ENCODE measurements at places on chromosomes 6 and 20.

DNA sequence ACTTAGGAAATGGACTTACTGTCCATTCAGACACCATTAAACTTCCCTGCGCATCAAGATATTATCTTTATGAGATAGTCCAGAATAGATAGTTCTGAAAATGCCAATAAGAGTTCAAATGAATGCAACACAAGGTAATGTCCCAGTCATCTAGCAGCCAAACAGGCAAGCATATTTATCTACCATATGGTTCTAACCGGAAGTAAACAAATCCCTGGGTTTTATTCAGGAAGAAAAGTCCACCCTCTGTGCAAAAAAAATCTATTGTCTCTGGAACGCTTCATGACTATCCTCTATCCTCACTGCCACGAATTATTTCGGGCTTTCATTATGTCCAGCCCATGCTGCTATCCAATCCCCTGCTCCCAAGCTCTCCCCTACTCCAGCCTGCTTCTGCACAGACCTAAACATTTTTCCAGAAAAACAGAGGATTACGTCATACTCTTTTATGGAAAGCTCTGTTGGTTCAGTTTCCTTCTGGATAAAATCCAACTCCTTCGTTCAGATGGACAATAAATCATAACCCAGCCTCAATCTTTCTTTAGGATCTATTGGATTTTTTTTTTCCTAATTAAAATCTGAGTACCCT, 11.4 kb downstream of the PPIL6 start:
- no peak for DNase-seq

- DNase-seq: no peak
These were observed 10.5 kb downstream of the C6orf118 start for GRCh38 chr6:165298875-165299274.

DNA sequence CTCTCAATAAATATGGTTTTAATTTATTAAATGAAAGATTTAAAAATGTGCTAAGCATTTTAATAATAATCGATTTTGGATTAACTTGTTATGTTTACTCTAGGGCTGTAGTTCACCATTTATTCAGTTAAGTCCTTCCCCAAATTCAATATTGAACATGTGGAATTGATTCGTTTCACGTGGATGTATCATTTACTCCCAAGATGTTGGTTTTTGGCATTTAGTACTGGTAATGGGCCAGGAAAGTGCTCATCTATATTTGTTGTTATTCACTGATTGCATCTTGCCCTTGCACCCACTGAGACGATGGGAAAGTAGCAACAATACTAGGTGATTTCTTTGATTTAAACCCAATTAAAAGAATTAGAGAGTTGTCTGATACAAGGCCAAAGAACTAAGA, 97.1 kb downstream of the ESR1 start:
- DNase-seq: no peak

DNA sequence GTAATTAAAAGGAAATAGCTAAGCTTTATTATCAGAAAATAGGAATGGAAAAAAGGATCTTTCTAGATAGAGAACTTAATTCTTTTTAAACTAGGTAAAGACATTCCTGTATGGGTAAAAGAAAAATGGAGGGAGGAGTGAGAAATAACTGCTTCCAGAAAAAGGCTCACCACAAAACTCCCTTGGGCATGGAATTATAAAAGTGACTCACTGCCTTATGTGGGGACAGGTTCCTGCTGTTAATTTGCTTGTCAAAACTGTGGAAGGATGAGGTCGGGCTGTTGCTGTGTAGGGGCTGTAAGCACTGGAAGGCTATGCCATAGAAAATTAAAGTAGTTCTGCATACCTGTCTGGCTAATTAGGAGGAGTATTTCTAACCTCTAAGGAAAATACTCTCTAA, 158.7 kb downstream of the UBE3D start:
- DNase-seq: no peak

GRCh38 chr6:117561128-117561527, 41.2 kb downstream of the GOPC start:
- no peak for DNase-seq

DNA sequence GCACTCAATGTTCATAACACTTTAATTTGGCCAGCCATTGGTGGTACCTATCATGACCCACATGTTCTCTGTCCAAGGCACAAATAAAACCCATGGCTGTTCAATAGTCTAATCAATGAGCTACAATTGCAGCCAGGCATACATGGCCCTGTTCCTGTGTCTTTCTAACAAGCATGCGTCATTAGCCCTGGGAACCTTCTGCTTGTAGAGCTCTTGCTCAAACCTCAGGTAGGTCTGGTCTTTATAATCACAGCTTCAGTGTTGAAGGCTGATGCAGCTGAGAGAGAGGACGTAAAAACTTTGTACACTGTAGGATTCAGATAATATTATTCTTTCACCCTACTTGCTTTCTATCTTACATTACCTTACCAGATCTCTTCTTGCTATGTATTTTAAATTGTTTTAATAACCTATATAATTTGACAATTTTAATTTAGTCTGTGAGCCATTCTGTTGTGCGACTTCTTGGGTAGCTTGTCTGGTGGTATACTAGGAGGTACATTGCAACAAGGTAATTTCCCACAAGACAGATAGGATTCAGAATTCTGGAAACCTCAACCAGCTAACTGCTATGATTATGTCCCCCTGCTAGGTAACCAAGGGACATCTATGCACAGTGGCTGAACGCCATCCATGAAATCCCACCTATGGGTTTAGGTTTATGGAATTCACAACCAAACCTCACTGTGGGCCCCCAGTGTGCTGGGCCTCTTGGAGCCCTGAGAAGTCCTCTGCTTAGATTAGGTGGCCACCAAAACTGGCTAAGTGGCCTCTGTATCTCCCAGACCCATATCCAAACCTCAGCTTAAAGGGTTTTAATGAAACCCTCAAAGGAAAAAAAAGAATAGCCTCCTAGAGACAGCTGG, 55.4 kb upstream of the RIPOR2 start:
- no peak for DNase-seq

DNA sequence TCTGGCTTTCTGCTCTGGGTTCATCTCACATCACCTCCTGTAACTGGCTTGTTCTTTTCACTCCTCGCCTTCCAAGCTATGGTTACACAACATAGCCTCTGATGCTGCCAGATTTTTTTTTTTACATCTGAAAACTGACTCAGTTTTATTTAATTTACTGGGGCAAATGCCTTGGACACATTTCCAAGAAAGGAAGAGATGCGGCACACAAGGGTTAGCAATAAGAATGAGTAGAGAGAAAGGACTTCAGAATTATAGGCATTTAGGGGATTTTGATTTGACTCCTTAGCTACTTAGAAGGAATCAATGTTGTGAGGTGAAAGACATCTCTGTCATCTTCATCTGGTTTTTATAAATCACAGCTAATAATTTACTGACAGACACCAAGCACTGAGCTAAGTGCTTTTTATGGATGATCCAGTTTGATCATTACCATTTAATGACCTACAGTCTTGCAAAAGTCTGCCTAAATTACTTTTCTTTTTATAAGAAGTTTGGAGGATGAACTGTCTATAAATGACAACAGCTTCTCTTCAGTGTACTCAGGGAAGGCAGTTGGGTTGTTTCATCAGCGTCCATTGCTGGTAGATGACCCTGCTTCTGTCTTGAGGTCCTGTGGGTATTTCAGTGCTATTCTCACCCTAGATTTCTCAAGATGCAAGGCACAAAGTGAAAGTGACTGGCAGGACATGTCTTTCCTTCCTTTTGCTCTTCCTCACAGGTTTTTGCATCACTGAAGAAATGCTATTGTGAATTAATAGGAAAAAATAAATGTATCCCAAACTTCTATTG, 31.1 kb downstream of the LAMA4 start:
- no peak for DNase-seq

- DNase-seq: no peak
These were observed 18.0 kb downstream of the NUDT3 start for GRCh38 chr6:34374508-34374907.

- DNase-seq: no peak
These were observed 32.3 kb upstream of the LGSN start for GRCh38 chr6:63352069-63352543.

DNA sequence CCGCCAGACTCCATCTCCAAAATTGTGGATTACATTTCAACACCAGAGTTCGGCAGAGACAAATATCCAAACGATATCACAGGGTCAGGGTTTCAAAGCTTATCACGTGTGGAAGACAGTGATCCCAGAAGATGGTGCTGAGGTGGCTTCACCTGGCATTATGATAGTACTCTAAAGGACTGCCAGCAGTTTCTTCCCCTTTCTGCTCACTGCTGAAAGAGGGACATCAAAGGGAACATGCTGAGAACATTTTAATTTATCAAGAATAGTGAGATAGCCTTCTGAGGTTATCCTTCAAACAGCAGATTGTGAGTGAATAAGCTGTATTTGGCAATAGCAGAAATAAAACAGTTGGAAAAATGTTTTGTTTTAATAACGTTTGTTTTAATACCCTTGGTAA, 79.7 kb downstream of the FIG4 start:
- no peak for DNase-seq

- no peak for DNase-seq
These were observed 205.2 kb downstream of the MYLK4 start for GRCh38 chr6:2545383-2546038.

DNA sequence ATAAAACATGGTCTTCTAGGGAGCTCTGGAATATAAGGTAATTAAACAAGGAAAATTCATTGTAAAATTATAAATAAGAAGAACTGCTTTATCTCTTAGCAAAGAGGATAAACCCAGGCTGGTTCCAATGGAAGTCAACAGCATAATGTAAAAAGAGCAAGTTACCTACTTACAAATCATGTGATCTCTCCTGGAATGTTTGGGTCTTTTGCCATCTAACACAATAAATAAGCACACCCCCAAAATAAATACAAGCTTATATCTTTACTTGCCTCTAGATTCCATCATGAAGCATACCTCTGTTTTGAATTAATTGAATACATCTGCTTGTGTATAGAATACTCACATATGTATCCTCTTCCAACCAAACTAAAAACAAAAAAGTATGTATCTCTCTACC, 2.5 kb upstream of the PHACTR1 start:
- DNase-seq: no peak

DNA sequence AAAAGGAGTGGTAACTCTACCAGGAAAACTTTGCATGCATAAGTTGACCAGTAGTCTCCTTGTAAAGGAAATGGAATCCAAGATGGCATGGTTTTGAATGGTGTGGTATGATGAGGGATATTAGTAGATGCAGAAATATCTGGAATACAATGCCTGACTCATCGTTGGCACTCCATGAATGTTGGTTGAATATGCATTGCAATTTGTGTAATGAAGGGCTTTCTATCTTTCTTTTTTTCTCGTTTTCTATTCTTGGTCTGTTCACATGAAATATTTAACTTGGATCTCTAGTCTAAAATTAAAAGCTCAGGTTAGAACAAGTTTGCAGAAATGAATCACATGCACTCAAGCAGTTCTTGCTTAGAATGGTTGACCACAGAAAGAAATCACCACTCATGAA, 277.3 kb upstream of the PRND start:
- no peak for DNase-seq

DNA sequence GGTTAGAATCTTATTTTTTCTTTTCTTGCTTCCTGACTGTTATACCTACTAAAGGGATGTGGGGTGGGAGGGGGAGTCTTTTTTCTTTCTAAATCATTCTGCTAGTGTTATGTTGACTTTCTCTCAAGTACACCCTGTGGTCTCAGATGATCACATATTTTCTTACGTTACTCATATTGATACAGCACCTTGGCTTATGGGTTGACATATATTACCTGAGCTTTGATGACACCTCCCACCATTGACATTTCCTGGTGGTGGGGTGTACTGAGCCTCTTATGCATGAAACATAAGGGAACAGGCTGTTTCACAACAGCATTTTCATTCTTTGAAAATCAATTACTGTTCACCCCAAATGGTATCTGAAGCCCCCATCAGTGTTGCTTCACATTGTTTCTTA, 169.8 kb downstream of the MMS22L start:
- no peak for DNase-seq

DNA sequence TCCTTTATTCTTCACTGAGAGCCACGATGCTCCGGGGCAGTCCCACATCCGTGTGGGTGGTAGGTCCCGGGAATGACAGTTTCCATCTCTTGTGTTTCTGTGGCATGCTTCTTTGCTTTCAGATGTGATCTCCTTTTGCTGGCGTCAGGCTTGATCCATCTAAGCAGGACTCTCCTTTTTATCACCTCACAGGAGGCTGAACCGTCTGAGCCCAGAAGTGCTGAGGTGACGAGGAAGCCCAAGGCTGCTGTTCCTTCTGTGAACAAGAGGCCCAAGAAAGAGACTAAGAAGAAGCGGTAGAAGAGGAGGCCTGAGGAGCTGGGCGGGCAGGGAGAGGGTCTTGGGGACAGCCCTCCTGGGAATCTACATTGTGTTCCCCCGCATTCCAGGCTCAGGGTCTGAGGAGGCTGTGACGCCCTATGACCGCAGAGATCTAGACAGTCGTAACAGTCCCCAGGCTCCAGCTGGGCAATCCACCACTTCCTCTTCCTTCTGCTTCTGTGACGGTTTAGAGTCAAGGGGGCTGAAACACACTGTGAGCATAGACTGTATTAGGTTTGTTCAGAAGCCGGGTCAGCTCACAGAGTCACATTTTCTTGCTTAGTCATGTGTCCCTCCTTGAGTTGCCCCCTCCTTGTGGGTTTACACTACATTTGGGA, 26.8 kb downstream of the MANBAL start:
- no peak for DNase-seq

DNA sequence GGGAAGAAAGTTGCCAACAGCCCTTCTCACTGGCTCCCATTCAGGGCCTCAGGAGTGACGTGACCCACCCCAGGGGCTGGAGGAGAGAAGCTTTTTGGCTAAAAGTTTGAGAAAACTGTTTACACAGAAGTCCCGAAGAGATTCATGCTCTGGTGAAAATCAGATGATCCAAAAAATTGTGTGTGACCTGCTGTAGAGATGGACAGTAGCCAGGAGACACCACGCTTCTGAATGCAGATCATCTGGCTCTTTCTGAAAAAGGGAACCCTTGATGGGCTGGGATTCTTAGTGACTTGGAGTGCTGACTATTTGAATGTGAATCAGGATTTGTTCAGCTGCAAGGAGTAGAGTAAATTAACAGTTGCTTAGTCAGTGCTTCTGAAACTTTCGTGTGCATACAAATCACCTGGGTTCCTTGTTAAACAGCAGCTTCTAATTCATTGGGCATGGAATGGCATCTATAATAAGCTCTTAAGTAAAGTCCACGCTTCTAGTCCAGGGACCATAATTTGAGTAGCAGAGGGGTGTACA, 265.1 kb downstream of the PREX1 start:
- DNase-seq: no peak

DNA sequence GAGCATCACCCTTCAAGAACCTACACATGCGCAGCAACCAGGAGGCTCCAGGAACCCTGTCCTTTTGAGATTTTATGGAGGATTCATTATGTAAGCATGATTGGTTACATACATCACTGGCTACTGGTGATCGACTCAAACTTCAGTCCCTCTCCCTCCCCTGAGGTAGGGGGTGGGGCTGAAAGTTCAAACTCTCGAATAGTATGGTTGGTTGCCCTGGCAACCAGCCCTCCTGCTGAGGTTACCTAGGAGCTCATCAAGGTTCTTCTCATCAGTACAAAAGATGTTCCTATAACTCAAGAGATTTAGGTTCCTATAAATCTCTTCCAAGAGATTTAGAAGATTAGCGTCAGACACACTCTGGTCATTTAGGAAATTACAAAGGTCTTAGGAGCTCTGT, 21.9 kb upstream of the ZSCAN9 start:
- DNase-seq: no peak
